Cerebellar nuclear complex (tissue), 1 donor: ENCODE measurements at places on chromosomes 12 and 14.

DNA sequence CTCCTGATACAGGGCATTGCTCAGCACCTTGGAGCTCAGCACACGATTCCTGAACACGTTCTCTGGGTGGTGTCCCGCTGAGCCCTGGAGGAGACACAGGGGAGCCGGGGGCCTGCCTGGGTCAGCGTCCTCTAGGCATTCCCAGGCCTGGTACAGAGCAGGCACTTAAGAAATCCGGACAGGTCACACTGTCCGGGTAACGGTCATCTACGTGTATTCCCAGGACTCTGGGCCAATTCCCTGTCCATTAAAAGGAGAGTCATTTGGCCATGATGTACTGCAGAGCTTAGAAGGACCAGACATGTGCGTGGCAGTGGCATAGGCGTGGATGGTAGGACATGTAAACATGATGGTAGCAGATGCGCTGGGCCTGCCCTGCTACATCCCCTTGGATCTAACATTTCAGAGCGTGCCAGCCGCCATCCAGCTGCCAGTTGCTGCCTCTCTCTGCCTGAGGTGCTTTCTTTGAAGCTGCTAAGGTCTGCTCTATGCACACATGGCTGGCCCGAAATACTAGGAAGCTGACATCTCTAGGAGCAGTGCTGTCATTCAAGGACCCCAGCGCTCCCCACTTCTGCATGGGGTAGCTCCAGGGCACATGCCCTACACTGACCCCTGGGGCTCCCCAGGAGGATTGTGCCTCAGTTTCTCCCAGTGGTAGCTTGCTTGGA, 273.1 kb upstream of the RTL1 start:
- no peak for DNase-seq

- no peak for DNase-seq
These were observed 234.6 kb downstream of the PCNX1 start for GRCh38 chr14:71141701-71142374.

- no peak for DNase-seq
These were observed 151.4 kb upstream of the SSTR1 start for GRCh38 chr14:38056270-38056669.

DNA sequence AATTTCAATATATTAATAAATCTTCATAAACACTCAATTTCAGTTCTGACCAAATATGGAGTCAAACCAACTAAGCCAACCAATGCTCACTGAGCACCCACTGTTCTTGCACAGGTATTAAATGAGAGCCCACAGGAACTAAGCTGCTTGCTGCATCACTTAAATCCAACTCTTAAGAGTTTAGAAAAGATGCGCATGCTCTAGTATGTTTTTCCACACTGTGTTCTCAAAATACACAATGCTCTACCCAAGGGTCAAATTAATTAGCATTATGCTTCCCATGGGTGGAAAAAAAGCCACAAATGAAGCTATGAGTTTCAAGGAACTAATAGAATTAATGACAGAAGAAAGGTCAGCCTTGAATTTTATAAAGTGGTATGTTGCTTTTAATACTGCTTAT, 3.7 kb upstream of the GPHB5 start:
- no peak for DNase-seq

- DNase-seq = no peak
These were observed 14.5 kb downstream of the KRAS start for GRCh38 chr12:25236190-25236589.

DNA sequence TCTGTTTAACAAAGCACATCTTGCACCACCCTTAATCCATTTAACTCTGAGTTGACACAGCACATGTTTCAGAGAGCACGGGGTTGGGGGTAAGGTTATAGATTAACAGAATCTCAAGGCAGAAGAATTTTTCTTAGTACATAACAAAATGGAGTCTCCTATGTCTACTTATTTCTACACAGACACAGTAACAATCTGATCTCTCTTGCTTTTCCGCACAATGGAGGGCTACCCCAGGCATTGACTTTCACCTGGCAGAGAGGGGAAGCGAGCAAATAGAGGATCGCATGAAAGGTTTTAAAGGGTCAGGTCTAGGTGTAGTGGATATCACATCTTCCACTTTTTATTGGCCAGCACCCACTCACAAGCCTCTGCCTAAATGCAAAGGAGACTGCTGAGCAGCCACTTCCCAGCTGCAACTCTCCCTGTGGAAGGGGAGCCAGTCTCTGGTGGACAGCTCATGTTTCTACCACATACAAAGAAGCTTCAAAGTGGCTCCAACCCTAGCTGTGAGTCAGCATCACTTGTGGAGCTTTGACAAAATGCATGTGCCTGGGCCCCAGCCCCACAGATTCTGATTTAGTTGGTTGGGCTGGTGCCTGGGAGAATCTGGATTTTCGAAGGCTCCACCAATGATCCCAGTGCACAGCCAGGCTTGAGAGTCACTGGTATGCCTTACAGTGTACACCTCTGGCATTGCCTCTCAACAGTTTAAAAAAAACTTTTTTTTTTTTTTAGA, 7.2 kb upstream of the FNTB start:
- DNase-seq = no peak

DNA sequence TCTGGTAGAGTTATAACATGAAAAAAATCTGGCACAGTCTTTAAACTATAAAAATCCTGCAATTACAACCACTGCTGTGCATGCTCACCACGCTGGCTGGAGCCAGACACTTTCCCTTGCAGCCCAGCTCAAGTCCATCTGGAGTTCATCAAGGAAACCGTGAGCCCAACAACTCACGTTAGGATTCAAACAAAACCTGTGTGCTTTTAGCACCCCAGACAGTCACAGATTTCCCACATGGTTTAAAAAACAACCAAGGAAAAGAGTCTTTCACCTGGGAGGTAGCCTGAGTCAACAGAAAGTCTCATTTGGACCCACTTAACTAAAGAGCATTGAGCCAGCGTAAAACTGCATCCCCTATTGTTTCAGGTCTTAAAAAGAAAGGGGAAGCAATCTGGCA, 4.7 kb downstream of the LRIG3 start:
- DNase-seq = no peak

DNA sequence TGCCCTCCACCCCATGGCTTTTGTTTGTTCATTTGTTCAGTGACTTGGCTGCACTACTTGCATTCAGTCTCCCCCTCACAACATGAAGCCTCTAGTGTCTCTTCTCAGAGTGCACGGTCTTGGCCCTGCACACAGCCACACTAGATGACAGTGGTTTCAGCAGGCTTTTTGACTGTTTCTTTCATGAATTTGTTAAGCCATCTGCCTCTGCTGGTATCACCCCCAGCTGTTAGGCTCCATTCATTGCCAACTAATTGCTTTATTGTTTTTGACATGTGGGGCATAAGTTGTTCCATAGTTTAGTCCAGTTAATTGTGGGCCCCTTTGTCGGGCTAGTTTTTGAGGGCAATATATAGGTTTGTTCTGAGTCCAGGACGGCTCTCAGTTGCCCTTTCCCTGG, 18.8 kb downstream of the OS9 start:
- no peak for DNase-seq

DNA sequence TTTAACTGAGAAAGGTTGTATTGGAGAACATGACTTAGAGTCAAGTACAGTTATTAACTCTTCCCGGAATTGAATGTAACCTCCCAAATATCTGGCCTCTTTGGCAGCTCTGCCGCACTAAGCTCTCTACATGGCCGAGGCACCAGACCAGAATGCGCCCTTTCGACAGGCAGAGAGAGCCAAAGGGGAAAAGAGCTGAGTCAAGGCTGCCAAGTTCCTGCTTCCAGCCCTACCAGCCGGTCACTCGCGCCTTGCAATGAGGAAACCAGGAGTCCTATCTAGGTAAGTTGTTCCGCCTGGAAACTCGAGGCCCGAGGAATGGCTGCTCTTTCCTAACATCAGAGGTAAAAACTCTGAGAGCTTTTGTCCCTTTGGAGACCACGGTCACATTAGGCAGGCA, 172.2 kb downstream of the BRMS1L start:
- no peak for DNase-seq

GRCh38 chr12:563250-563781, 99.9 kb downstream of the NINJ2 start:
- DNase-seq = no peak

DNA sequence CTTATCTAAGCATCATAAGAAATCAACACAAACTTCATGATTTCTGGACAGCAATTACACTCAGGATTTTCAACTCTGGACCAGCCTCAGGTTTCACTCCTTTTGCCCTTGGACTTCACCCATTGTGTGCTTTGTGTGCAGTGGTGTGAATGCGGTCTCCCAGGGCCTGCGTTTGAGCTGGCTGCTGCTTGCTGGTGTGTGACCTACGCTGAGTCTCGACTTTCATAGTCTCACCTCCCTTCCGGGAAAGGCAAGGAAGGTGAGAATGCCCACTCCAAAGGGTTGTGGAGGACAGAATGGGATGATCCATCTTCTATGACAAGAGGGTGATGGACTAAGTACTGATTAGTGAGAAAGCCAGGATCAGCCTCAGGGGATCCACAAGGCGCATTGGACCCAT, 228.8 kb downstream of the C12orf75 start:
- DNase-seq = no peak
